Activated CD8-positive, alpha-beta memory T cell treated with anti-CD3 and anti-CD28 coated beads for 1 hour (primary cell): ENCODE measurements at places on chromosomes 6 and 20.

DNA sequence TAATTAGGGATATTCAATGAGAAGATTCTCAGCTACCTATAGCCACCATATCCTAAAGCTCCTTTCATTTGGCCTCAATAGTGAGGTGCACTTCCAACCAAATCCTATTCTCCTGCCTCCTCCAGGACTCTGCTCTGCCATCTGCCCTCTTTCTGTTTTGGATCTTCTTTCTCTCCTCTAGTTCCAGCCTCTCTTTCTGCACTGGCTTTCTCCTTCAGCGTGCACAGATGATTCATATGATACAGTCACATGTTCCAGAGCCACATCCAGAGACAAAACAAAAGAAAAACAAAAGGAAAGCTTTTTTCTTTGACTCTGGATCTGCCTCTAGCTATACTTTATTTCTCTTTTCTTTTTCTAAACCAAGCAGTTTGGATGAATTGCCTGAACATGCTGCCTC, 531.9 kb upstream of the MAN1A1 start:
- DNase-seq: no peak

DNA sequence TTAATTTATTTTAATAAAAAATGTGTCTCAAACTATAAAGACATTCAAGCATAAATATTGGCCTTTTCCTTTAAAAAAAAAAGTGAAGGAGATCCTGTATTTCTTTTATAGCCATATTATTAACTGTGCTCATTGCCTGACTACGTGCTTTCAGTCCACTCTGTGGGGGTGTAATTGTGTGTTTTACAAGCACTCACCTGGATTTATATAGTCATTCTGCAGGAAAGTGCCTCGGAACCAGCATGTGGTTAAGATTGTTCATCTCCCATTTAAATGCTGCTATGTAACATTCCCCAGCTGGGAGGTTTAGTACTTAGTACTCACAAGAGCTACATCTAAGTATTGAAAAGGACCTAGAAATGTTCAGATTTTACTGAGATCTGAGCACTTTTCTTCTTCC, 47.9 kb upstream of the SLC22A16 start:
- DNase-seq: no peak

GRCh38 chr6:127768223-127768622, 132.6 kb downstream of the THEMIS start:
- no peak for DNase-seq

DNA sequence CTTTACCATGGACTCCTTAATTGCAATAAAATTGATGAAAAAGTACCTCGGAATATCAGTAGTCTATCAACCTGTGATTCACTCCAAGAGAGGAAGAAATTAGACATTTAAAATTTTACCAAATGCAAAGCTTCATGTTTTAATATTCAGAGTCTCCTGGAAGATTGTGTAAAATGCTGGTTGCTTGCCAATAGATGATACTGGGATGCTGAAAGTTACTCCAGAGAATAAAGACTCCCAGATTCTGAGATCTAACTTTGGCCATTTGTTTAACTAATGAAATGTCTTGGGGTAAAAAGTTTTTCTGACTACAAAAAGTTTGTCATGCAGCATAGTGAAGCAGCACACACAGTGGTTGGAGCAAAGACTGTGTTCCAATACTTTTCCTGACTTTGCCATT, 176.7 kb upstream of the RSPO3 start:
- no peak for DNase-seq

DNA sequence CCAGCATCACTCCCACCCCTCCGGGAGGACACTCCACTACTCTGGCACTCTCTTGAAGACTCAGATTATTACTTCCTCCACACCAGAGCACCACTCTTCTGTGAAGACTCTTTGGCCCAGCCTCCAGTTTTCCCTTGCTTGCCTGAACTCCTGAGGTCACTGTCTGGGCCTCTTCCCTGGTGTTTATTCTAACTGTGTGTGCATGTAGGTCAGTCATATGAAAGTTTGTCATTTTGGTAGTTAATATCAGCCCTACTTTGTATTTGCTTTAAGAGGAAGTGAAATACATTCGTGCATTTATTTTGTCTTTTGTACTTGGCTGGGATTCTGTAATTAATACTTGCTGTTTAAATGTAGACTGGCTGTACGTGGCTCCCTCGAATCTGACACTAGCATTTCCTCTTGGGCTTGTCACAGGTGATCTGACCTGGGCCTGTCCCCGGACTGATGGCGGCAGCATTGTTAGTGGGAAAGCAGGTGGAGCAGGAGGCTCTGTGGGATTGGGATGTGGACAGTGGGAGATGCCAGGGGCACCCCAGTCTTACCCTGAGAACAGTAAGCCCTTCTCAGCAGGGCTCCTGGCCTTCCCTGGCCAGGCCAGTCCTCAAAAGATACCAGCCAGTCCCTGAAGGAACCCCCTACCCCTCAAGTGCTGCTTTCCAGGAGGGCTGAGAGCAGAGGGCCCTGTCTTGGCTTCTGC, 350.5 kb downstream of the CDC5L start:
- no peak for DNase-seq

GRCh38 chr6:112189494-112189893, 64.9 kb downstream of the LAMA4 start:
- no peak for DNase-seq

DNA sequence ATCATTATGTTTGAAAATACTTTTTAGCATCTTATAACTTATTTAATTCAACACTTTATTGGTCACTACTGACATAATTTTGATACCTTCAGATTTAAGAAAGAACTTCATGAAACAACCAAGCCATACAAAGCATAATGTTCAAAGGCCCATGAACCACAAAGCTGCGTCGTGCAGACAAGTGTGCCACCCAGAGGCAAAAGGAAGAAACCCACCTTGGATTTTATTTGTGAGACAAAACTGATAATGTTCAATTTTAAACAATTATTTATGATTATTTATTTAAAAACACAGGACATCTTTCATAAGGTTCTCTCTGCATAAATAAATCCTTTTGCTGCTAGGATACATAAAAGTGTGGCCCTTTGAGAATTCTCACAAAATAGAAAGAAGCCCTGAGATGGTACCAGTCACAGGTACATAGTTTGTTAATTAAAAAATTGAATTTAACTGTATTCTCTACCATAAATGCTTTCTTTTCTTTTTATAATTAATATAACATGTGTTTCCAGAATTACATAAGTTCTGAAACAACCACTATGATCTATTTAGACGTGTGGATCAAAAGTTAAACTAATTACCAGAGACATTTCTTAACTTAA, 143.7 kb downstream of the RALGAPA2 start:
- no peak for DNase-seq

GRCh38 chr20:16488616-16489015, 84.6 kb downstream of the KIF16B start:
- no peak for DNase-seq

DNA sequence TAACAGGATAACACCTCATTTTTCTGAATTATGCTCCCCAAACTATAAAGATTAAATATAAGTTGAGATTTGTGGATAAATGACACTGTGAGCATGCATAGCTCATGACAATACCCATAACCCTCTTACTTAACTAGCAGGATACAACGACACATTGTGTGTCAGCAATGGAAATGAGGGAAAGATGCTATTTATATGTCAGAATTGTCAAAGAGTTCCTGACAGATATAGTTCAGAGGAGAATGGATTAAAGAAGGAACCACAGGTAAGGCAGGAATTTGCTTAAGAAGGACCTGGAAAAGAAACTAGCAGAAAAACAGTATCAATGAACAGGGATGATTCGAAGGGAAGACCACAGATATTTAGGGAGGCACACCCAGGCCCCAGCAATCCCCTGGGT, 591.0 kb downstream of the DHX35 start:
- no peak for DNase-seq

GRCh38 chr6:161557333-161558107, 283.7 kb upstream of the AGPAT4 start:
- no peak for DNase-seq
